ENCODE measurements at places on chromosomes 12 and 14. TPM values are rescaled to one million over a fixed set of nuclear protein-coding genes. Genes with fewer than 3 reads are reported as not detected.
A peak's percentile ranks its signal among the peaks of the same experiment; 100 is the strongest.

CLEC4D gene
- 0.31 TPM for total RNA-seq

EML5 gene
- total RNA-seq, result 0.13 TPM

PSMA6 gene
- total RNA-seq, result 160 TPM

PYM1 gene
- 58.6 TPM for total RNA-seq

PRH2 gene
- not detected for total RNA-seq

GRCh38 chr12:104510873-104511440, 54.2 kb downstream of the CHST11 start:
- no peak for DNase-seq
- H3K4me3 ChIP-seq, result no peak overlapping the region
- H3K27me3 ChIP-seq, result no peaks in the 10 kb centered on the region
- no peak overlapping the region for H3K27ac ChIP-seq
- H3K4me1 ChIP-seq, result peaks cover 16% of the 10 kb centered on the region

DNA sequence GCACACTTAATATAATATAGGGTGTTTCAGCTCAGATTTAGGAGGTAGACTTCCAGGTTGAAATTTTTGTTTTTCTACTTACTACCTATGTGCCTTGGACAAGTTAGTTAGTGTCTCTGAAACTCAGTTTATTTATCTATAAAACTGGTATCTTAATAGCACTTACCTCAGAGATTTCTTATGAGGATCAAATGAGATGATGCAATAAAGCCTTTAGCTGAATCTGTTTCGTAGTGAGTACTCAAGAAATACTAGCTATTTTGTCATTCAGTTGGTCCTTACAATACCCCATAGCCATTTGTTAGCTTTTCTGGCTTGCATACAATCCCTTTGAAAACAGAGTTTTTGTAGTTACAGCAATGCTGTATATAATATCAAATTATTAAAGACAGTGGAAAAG, 497.0 kb downstream of the NRXN3 start:
- H3K4me1 ChIP-seq, result no peaks in the 10 kb centered on the region
- H3K4me3 ChIP-seq, result no peak overlapping the region
- no peak overlapping the region for H3K27ac ChIP-seq
- no peak for DNase-seq

GRCh38 chr14:95163132-95163531, 5.8 kb upstream of the DICER1 start:
- H3K4me1 ChIP-seq, result peaks cover 4% of the 10 kb centered on the region
- H3K27ac ChIP-seq, result no peak overlapping the region
- DNase-seq, result no peak
- H3K36me3 ChIP-seq, result peaks cover 13% of the 10 kb centered on the region
- no peak overlapping the region for H3K4me3 ChIP-seq

GRCh38 chr14:74713395-74713735, 421 bp downstream of the FCF1 start:
- peak overlapping the region; percentile 99 for H3K4me3 ChIP-seq
- no peak for DNase-seq
- peaks cover 4% of the 10 kb centered on the region for H3K27me3 ChIP-seq
- peaks cover 6% of the 10 kb centered on the region for H3K36me3 ChIP-seq

- peaks cover 50% of the 10 kb centered on the region for H3K4me1 ChIP-seq
- H3K27me3 ChIP-seq, result peaks cover 21% of the 10 kb centered on the region
- peak within 1 kb of the TSS; percentile 100 for H3K27ac ChIP-seq
- peak; percentile 85 for DNase-seq
Measured at GRCh38 chr12:96193725-96194575, at the start of gene ELK3. Gene ELK3 (plus strand): TSS chr12:96194375.

DNA sequence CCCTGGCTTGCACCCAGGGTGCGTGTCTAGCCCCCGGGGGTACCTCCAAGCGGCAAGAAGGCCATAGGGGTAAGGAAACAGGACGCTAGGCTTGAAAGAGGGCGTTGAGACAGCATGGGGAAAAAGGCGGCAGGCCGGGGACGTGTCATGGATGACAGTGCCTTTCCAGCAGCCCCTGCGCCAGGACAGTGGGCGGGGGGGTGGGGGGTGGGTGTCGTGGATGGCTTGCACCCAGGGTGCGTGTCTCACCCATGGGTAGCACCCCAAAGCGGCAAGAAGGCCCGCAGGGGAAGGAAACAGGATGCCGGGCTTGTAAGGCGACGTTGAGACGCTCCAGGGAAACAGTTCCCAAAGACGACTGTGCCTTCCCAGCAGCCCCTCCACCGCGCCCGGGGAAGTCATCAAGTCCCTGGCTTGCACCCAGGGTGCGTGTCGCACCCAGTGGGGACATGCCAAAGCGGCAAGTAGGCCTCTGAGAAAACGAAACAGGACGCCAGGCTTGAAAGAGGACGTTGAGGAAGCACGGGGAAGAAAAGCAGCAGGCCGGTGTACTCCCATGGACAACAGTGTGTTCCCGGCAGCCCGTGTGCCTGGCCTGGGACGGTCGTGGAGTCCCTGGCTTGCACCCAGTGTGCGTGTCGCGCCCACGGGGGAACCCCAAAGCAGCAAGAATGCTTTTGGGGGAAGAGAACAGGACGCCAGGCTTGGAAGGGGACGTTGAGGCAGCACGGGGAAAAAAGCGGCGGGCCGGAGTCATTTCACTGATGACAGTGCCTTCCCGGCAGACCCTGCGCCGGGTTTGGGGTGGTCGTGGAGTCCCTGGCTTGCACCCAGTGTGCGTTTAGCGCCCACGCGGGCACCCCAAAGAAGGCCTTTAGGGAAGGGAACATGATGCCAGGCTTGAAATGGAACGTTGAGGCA, 163.5 kb upstream of the ALG10B start:
- H3K4me3 ChIP-seq, result no peak overlapping the region
- no peaks in the 10 kb centered on the region for H3K4me1 ChIP-seq
- H3K27me3 ChIP-seq, result peaks cover 18% of the 10 kb centered on the region
- H3K27ac ChIP-seq, result no peak overlapping the region

DNA sequence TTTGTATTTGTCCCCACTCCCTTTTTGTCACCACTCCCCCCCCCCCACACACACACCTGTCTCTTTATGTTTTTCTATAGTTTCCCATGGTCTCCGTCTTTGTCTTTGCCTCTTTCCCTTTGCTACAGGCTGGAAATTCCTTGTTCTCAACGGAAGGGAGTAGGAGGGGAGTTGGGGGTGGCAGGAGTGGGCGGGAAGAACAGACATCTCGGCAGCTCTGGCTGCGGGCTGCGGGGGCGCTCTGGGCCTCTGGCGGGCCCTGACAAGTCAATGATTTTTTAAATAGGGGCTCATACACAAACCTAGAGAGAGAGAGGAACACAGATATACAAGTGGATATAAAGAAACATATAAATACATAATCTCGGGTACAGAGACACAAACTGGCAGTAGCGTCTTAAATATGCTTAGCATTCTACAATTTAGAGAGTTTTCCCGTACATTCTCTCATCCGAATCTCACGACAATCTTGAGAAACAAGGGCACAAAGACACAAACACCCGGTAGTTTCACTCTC, 2.4 kb upstream of the NAB2 start:
- H3K27me3 ChIP-seq, result peaks cover 28% of the 10 kb centered on the region
- peak overlapping the region; percentile 95 for H3K4me3 ChIP-seq
- peaks cover 14% of the 10 kb centered on the region for H3K36me3 ChIP-seq
- peaks cover 27% of the 10 kb centered on the region for H3K4me1 ChIP-seq
- H3K27ac ChIP-seq, result peak overlapping the region; percentile 93
- DNase-seq, result peak; percentile 55

DNA sequence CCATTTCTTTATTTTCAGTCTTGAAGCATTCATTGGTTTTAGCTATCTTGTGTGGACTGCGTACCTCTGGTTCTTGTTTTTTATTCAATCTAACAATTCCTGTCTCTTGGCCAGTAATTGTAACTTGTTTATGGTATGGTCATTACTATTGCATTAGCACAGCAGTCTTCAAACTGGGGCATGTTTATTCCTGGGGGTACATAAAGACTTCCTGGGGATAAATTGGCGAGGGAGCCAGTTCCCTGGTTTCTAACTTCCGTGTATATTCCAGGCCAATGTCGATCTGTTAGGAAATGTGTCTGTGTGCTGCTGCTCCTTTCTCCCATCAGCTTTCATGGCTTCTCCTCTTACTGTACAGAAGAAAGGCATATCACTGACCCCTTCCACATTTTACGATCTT, 13.7 kb upstream of the EVL start:
- no peak for DNase-seq
- H3K4me3 ChIP-seq, result no peak overlapping the region
- H3K27ac ChIP-seq, result no peak overlapping the region

DNA sequence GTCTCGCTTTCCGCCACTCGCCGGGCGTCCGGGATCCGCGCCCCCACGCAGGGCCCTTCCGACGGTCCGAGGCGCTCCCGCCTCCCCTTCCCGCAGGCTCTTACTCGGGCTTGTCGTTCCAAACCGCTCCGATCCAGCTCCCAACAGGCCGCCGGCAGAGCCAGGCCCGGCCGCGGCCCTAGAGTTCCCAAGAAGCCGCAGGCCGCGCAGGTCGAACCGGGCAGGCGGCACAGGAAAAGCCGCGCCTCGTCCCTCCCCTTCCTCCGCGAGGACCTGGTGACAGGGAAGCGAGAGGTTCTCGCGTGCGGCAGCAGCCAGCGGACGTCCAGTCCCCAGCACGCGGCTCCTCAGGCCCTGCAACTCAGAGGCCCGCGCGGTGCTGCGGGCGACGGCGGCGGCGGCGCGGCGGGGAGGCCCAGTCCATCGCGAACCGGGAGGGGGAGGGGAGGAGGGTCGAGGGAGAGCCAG, 272 bp downstream of the HECTD1 start:
- peaks cover 9% of the 10 kb centered on the region for H3K27me3 ChIP-seq
- H3K4me3 ChIP-seq, result peak overlapping the region; percentile 91
- peaks cover 14% of the 10 kb centered on the region for H3K36me3 ChIP-seq
- H3K27ac ChIP-seq, result peak overlapping the region; percentile 84
- DNase-seq, result no peak
- H3K4me1 ChIP-seq, result peaks cover 26% of the 10 kb centered on the region
